ENCODE measurements at places on chromosomes 11 and 22.

DNA sequence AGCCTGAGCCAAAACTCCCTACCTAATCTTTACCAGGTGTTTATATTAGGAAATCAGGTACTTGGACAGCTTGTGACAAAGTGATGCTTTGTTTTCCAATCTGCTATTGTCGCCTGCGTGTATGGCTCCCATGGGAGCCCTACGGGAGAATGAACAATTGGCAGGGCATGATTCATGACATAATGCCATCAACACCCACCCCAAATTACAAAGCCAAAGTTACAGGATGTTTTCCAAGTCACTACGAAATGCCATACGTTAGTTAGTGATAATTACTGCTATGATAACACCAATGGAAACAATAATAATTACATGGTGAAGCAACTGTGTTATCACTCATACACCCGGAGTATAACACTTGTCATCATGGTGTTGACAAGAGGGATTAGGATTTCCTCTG is 226.4 kb downstream of the FAM181B start:
- H3K27me3 ChIP-seq, result no peaks in the 10 kb centered on the region
- DNase-seq, result no peak
- no peak overlapping the region for H3K4me3 ChIP-seq

DNA sequence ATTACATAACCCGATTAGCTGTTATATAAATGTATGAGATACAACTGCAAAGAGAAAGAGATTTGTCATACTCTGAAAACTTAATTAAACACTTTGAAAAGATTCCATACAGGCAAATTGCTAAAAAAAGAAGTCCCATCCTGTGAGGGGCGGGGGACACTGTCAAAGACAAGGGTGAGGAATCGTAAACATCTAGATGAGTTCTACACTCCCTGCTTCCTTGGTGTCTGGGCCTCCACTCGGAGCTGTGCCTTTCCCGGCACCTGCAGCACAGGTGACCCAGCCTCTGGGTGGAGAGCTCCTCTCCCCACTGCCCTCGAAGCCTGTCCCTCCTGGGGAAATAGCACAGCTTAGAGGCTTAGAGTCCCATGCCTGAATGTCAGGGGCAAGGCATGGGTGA is 69.2 kb upstream of the CRYBB3 start:
- no peak for DNase-seq
- H3K27ac ChIP-seq, result peak overlapping the region; percentile 52
- peaks cover 2% of the 10 kb centered on the region for H3K4me1 ChIP-seq
- no peak overlapping the region for H3K4me3 ChIP-seq

DNA sequence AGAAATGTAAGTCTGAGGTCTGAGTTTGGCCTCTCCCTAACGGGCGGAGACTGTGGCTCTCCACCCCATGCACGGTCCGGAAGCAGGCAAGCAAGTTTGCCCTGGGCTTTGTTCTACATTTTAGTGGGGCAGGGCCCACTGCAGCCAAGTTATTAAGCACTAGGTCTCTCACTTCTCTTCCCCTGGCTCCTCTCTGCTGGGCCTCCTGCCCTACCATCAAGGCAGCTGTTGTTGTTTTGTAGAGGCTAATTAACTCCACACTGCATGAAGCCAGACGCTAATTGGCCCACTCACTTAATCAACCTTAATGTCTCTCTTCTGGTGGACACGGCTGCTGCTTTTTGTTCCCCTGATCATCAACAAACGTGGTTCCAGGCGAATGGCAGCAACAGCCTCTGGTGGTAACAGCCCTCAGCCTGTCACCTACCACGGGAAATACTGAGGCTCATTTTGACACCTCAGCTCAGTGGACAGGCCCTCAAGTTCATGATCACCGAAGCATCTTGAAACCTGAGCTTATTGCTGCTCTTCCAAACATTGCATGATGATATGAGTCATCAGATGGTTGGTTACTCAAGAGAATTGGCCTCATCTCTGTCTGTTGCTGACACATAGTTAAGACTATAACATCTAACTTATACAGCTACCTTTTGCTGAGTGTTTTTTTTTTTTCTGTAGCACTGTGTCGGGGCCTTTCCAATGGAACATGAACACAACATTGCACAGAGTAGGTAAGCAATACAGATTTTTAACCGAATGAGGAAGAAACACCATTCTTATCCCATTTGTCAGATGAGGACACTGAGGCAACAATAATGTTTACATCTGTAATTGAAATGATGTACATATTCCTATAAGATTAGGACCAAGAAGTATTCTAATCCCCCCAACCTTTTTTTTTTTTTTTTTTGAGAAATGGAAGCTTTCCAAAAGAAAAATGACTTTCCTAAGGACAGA is 20.8 kb upstream of the LMO2 start:
- H3K27me3 ChIP-seq, result peaks cover 60% of the 10 kb centered on the region
- H3K27ac ChIP-seq, result no peak overlapping the region
- no peak overlapping the region for H3K4me3 ChIP-seq
- H3K36me3 ChIP-seq, result no peaks in the 10 kb centered on the region
- H3K4me1 ChIP-seq, result no peaks in the 10 kb centered on the region

DNA sequence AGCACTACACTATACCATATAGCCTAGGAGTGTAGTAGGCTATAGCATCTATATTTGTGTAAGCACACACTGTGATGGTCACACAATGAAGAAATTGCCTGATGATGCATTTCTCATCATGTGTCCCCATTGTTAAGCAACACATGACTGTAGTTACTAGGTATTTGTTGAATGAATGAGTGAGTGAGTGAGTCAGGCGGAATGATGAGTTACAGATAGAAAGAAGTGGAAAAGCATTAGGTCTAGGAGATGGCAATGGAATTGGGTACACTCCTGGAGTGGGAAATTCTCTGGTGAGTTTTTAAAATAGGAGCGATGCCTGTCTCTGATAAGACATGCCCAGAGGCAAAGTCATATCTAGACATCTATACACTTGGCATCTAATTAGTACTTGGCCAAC is 160.5 kb upstream of the TBCEL start:
- no peak for DNase-seq
- no peak overlapping the region for H3K4me3 ChIP-seq
- peaks cover 20% of the 10 kb centered on the region for H3K4me1 ChIP-seq
- no peak overlapping the region for H3K27ac ChIP-seq
- no peaks in the 10 kb centered on the region for H3K36me3 ChIP-seq

GRCh38 chr22:22377335-22377734 is 131.2 kb downstream of the ZNF280B start:
- H3K36me3 ChIP-seq, result peaks cover 2% of the 10 kb centered on the region
- DNase-seq, result no peak
- H3K27me3 ChIP-seq, result peaks cover 81% of the 10 kb centered on the region
- H3K27ac ChIP-seq, result no peak overlapping the region
- no peaks in the 10 kb centered on the region for H3K4me1 ChIP-seq

DNA sequence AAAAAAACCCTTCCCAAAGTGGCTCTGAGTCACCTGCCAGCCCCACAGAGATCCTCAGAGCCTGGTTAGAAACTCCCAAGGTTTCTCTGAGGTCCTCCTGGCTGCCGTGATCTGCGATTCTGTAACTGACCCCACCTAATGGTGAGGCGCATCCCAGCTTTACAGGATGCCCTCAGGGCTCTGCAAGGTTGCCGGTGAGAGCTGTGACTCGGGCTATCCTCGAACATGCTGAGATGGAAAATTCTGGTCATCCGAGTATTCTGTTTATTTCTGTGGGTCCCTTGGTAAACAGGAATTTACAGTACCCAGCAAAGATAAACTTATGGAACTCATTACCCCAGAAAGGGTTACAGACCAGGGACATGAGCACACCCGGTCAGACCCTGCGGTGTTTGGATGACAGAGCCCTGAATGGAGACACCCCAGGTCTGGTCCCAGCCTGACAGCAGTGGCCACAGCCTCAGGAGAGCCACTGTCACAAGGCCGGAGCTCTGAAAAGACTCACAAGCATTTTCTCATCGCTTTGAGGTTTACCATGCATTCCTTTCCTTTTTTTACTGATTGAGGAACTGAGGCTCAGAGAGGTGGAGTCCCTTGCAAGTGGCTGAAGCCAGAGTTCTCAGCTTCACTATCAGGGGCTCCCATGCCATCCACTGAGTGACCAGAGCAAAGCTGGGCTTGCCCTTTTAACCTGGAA is 22.2 kb downstream of the LIF start:
- no peaks in the 10 kb centered on the region for H3K27me3 ChIP-seq
- peaks cover 67% of the 10 kb centered on the region for H3K4me1 ChIP-seq
- DNase-seq, result no peak
- H3K27ac ChIP-seq, result peak overlapping the region; percentile 85

GRCh38 chr11:80519596-80520506 is 1079.0 kb upstream of the TENM4 start:
- H3K4me3 ChIP-seq, result no peak overlapping the region
- DNase-seq, result no peak
- no peaks in the 10 kb centered on the region for H3K4me1 ChIP-seq
- H3K36me3 ChIP-seq, result no peaks in the 10 kb centered on the region
- H3K27ac ChIP-seq, result no peak overlapping the region
- H3K27me3 ChIP-seq, result no peaks in the 10 kb centered on the region

DNA sequence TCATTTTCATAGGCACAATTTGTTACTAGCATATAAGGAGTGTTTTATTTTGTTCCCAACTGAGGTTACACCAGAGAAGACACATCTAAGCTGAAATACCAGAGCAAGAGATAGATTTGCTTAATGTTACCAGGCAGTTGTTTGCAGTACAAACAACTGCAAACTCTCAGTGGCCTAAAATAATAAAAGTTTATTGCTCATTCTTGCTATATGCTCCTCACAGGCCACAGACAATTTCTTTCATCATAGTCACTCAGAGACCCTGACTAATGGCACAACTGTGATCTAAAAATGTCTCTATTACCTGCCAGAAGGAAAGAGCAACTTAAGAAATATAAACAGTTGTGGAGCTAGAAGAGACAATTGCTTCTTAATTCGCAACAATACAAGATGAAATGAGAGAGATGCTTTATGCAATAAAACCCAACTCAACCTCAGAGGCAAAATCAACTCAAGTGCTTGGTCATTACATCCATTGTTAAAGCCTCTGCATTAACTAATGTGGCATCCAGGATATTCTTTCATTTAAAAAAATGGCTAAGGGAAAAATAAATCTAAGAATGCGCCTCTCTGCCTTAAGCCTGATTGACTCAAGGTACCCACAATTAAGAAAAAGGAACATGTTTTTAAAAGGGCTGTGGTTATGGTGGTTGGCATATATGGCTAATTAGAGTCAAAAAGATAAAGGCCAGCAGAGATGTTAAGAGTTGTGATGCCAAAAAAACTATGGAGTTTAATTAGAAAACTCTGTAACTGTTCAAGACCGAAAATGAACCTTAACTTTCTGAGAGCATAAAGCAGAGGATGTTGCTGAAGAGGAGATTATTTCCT is 103.7 kb downstream of the CD44 start:
- peak overlapping the region; percentile 91 for H3K27ac ChIP-seq
- peak overlapping the region; percentile 34 for H3K4me3 ChIP-seq
- peaks cover 13% of the 10 kb centered on the region for H3K36me3 ChIP-seq
- no peaks in the 10 kb centered on the region for H3K27me3 ChIP-seq
- DNase-seq, result no peak

- H3K4me1 ChIP-seq, result peaks cover 11% of the 10 kb centered on the region
- peak within 1 kb of the TSS; percentile 1 for H3K27ac ChIP-seq
- no peak for DNase-seq
- no peaks in the 10 kb centered on the region for H3K27me3 ChIP-seq
Observed at GRCh38 chr11:128587415-128587814, at the start of gene ETS1. Gene ETS1, minus strand, starts transcription at chr11:128587558. Its CDS starts 14,428 bp downstream, at chr11:128573130.

- no peak overlapping the region for H3K27ac ChIP-seq
- peaks cover 6% of the 10 kb centered on the region for H3K36me3 ChIP-seq
- peaks cover 11% of the 10 kb centered on the region for H3K4me1 ChIP-seq
Observed at GRCh38 chr11:2924381-2924780, 4.8 kb downstream of the PHLDA2 start.

DNA sequence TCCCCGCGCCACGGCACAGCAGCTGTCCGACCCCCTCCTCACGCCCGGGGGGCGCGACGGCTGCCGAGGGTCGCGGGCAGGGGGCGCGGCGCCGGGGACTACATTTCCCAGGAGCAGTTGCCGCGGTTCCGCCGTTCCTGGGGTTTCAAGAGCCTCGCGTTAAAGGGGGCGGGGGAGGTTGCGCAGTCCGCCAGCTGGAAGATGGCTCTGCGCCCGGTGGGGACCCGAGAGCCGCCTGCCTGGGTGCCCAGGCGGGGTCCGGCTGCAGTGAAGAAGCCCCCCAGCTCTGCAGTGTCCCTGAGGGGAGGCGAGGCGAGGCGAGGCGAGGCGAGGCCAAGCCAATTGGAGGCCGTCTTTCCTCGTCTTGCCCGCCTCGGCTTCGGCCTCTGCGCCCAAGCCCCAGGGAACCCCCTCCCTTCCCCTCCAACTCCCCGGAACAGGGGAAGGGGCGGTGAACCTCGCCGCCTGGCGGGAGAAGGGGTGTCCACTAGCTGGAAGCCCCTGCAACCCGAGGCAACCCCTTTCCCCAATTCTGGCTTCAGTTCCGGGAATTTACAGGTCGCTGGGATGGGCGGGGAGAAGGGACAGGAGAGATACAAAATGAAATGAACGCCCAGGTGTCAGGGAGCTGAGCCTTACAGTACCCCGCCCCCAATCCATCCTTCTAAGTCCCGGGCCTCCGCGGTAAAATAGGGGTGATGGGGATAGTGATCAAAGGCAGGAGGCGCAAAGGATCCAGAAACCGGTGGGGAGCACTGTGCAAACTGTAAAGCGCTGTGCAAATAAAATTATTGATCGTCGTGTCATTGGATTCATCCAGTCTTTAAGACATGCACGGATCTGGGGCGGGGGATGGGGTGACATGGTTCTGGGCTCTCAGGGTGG is 5.2 kb upstream of the GCAT start:
- peak overlapping the region; percentile 68 for H3K4me3 ChIP-seq
- DNase-seq, result no peak
- peaks cover 3% of the 10 kb centered on the region for H3K36me3 ChIP-seq
- H3K27me3 ChIP-seq, result peaks cover 33% of the 10 kb centered on the region

DNA sequence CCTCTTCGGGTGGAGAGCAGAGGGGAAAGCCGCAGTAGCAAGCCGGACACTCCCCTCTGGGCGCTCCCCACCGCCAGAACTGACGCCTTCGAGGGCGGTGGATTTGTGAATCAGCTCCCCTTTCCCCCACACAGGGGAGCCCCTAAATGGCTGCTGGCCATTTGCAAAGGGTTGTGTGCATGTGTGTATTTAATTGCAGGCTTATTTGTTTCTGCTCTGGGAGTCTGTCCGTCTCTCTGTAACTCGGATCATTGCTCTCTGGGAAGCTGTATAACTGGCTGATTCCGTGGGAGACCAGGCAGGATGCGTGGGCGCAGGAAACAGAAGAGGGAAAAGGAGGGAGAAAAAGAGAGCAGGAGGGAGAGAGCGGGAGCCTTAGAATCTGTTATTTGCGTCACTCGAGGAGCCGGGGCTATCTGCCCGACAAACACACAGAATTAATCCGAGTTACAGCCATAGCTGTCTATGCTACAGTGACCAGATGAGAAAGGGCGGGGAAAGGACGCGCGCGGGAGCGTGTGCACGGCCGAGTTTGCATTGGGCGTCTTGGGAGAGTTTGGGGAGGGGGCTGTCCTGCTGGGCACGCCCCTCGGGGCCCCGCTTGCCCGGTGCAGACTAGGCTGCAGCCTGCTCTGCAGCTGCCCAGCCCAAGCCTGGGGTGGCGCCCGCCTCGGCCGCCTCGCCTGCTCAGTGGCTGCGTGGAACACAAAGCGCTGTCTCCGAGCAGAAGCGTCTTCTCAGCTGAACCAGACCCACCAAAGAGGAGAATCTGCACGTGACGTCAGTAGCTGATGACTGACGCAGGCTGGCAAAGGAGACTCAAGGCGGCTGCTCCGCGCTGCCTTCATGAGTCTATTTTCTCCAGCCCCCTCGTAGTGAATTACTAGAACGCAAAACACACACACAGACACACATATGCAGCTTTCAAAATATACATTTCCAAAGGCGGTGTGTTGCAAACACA is 105.3 kb upstream of the HSD17B12 start:
- no peak for DNase-seq
- peaks cover 81% of the 10 kb centered on the region for H3K27me3 ChIP-seq
- no peaks in the 10 kb centered on the region for H3K36me3 ChIP-seq

Measured in effector memory CD8-positive, alpha-beta T cell (primary cell).